ENCODE measurements at places on chromosomes 12 and 14.

DNA sequence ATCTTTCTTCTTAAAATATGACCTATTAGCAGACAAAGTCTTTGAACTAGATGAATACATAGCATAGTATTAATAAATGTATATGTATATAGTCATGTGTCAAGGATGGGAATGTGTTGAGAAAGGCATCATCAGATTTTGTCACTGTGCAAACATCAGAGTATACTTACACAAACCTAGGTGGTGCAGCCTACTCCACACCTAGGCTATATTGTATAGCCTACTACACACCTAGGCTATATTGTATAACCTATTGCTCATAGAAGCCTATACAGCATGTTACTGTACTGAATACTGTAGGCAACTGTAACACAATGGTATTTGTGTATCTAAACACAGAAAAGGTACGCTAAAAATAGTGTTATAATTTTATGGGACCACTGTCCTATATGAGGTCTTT lies 47.6 kb downstream of the PTPN21 start:
- no peak for DNase-seq

DNA sequence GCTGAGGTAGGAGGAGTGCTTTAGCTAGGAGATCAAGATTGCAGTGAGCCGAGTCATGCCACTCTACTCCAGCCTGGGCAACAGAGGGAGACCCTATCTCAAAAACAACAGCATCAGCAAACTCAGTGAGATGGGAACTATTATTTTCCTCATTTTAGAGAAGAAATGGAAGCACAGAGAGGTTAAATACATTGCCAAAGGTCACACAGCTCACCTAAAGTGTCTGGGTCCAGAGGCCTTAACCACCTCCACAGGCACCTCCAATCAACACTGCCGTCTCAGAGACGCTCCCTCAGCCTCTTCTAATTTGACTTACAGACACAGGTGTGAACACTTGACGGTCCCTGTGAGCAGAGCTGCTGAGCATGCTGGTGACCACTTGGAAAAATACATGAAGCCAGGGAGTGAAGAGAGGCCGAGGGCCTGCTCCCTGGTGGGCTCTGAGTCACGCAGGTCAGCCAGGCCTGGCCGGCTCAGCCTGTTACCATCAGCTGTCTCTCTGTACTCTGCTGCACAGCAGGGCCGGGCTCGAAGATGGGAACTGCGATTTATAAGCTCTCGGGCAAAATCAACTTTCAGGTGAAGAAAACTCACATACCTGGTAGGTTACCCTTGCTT lies 77.5 kb upstream of the RASSF3 start:
- no peak for DNase-seq

- no peak for DNase-seq
Observed at GRCh38 chr14:102537981-102538601, 28.5 kb upstream of the ANKRD9 start.

DNA sequence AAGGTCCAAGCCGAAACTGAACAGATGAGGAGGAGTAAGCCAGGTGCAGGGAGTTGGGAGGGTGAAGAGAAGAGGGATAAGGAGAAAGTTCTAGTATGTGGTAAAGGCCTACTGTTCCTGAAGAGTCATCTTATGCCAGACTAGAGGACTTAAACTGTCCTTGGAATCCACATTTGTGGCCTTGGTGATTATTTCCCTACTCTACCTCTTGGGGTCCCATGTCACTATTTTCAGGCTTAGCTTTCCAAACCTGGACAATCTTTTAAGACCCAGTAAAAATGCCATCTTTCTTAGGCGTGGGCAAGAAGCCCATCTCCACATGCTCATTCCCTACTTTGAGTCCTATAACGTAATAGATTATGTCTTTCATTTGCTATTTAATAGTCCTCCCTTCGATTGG lies 40.1 kb upstream of the CRY1 start:
- no peak for DNase-seq

GRCh38 chr12:12302976-12303375 lies 36.1 kb upstream of the LRP6 start:
- no peak for DNase-seq

Data from DMS153 (cell line).